WTC11 (cell line): ENCODE measurements at places on chromosomes 16 and 17.

- no peak for DNase-seq
- H3K4me1 ChIP-seq: no peaks in the 10 kb centered on the region
- H3K36me3 ChIP-seq: no peaks in the 10 kb centered on the region
- H3K27ac ChIP-seq: no peak overlapping the region
- H3K27me3 ChIP-seq: no peaks in the 10 kb centered on the region
These were observed 179.4 kb downstream of the BANP start for GRCh38 chr16:88130681-88131080.

- DNase-seq: no peak
- H3K36me3 ChIP-seq: no peaks in the 10 kb centered on the region
- no peak overlapping the region for H3K4me3 ChIP-seq
- no peak overlapping the region for H3K27ac ChIP-seq
- H3K4me1 ChIP-seq: peaks cover 12% of the 10 kb centered on the region
- H3K27me3 ChIP-seq: no peaks in the 10 kb centered on the region; the same call in 1 of the 2 replicates
These were observed 82.8 kb downstream of the MYH13 start for GRCh38 chr17:10290041-10290440.

- peaks cover 24% of the 10 kb centered on the region for H3K36me3 ChIP-seq
- H3K4me3 ChIP-seq: no peak overlapping the region
- no peak for DNase-seq
- H3K27ac ChIP-seq: no peak overlapping the region
- peaks cover 25% of the 10 kb centered on the region for H3K4me1 ChIP-seq
- H3K27me3 ChIP-seq: peaks cover 2% of the 10 kb centered on the region
These were observed 37.6 kb downstream of the RNF112 start for GRCh38 chr17:19448341-19449268.

GRCh38 chr16:82630219-82630618 lies 3.5 kb downstream of the CDH13 start:
- no peak overlapping the region for H3K27ac ChIP-seq
- no peaks in the 10 kb centered on the region for H3K36me3 ChIP-seq
- DNase-seq: no peak
- peaks cover 48% of the 10 kb centered on the region for H3K27me3 ChIP-seq

DNA sequence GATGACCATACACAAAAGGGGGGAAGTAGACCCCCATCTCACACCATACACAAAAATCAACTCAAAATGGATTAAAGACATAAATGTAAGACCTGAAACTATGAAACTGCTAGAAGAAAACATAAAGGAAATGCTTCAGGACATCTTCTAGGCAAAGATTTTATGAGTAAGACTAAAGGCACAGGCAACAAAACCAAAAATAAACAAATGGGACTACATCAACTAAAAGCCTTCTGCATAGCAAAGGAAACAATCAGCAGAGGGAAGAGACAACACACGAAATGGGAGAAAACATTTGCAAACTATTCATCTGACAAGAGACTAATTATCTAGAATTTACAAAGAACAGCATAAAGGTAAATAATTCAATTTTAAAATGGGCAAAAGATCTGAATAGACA lies 152.1 kb downstream of the AXIN2 start:
- H3K27ac ChIP-seq: no peak overlapping the region
- no peak overlapping the region for H3K4me3 ChIP-seq
- no peak for DNase-seq
- no peaks in the 10 kb centered on the region for H3K36me3 ChIP-seq
- no peaks in the 10 kb centered on the region for H3K4me1 ChIP-seq

DNA sequence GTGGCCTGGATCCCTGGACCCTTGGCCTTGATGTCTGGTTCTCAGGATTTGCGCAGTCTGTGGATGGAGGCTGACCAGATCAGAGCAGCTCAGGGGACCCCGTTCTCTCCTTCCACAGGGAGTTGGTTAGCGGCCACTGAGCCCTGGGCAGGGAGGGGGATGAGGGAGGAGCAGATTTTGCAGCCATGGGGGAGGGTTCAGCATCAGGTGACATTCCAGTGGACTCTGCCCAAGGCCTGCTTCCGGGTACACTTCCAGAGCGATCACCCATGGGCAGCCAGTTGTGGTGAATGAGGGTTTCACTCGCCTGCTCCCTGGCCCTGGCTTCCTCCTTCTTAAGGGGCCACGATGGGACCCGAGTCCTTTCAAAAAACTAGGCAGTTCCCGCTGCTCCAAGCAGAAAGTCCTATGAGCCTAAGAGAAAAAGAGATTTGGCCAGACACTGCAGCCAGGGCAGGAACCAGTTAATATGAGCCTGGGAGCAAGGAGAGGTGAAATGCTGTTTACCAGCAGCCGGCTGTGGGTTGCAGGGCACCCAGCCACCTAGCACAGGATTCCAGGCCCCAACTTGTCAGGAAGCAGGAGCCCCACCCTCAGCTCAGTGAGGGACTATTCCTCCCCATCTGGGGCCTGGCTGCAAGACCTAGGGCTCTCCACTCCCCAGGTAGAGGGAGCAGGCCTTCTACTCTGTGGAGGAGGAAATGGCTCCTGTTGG lies 4.7 kb upstream of the GPRC5C start:
- H3K4me3 ChIP-seq: no peak overlapping the region
- H3K27me3 ChIP-seq: peaks cover 25% of the 10 kb centered on the region
- H3K27ac ChIP-seq: no peak overlapping the region
- H3K36me3 ChIP-seq: no peaks in the 10 kb centered on the region

DNA sequence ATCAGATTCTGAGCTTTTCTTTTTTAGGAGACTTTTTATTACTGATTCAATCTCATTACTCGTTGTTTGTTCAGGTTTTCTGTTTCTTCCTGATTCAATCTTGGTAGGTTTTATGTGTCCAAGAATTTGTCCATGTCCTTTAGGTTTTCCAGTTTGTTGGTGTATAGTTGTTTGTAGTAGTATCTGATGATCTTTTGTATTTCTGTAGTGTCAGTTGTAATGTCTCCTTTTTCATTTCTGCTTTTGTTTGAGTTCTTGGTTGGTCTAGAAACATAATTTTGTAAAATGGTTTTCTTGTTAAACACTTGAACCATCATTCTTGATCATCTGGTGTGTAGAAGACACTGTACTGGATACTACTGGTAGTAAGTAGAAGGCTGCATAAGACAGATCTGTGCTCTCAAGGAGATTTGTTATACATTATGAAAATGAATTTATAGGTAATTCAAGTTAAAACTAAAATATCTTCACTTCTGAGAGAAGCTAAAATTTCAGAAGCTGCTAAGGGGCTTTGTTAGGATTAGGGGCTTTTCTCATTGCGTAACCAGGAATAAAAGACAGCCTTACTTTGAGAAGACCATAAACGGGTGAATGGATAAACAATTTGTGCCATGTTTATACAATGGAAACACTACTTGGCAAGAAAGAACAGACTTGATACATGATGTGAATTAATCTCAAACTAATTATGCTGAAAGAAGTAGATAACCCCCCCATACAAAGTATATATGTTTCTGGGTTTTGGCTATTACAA lies 44.0 kb downstream of the NSRP1 start:
- no peak overlapping the region for H3K4me3 ChIP-seq
- DNase-seq: no peak
- peak overlapping the region; percentile 1; the same call in 1 of the 2 replicates for H3K27ac ChIP-seq
- H3K27me3 ChIP-seq: no peaks in the 10 kb centered on the region
- H3K36me3 ChIP-seq: peaks cover 31% of the 10 kb centered on the region

- no peaks in the 10 kb centered on the region for H3K36me3 ChIP-seq
- no peak overlapping the region for H3K27ac ChIP-seq
- no peaks in the 10 kb centered on the region for H3K4me1 ChIP-seq
- no peak for DNase-seq
These were observed 167.6 kb upstream of the FAM20A start for GRCh38 chr17:68768804-68769203.

- H3K4me1 ChIP-seq: peaks cover 24% of the 10 kb centered on the region
- H3K27ac ChIP-seq: peak overlapping the region; percentile 16; the same call in 1 of the 2 replicates
- H3K4me3 ChIP-seq: no peak overlapping the region
- H3K27me3 ChIP-seq: peaks cover 9% of the 10 kb centered on the region; the same call in 1 of the 2 replicates
- no peaks in the 10 kb centered on the region for H3K36me3 ChIP-seq
- no peak for DNase-seq
These were observed 10.2 kb downstream of the DPEP1 start for GRCh38 chr16:89623511-89624261.

DNA sequence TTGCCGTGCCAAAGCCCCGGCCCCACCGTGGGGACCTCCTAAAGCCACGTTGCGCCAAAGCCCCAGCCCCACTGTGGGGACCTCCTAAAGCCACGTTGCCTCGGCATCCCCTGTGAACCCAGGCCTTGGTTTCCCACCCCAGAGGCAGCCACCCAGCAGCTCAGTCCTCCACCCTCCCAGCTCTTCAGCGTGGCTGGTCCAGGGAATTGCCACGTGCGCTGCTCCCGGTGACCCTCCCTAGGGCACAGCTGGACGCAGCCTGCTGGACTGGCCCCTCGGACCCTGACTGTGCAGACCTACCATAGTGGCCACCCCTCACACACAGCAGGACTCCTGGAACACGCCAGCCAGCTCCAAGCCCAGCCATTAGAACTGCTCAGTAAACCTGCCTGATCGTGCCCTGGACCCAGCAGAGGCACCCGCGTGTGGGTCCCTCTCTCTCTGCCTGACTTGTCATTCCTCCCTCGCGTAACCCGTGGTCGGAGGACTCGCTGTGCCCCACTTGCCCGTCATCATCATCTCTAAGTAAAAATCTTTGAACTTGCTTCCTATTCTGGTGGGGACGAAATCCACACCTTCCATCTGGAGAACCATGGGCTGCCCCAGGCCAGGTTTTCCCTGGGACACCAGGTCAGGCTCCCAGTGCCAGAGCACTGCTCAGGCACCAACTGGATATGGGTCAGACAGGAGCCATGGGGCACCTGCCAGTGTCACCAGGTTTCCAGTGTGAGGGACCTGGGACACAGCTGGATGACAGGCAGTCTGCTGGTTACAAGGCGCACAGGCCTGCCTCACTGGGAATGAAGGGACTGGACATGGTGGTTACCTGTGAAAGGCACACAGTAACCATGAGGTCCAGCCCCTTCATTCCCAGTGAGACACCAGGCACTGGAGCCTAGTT lies 5.6 kb downstream of the CIAO3 start:
- no peaks in the 10 kb centered on the region for H3K27me3 ChIP-seq
- peaks cover 14% of the 10 kb centered on the region for H3K4me1 ChIP-seq
- no peak overlapping the region for H3K27ac ChIP-seq
- DNase-seq: no peak

GRCh38 chr16:52755396-52755795 lies 208.5 kb upstream of the TOX3 start:
- DNase-seq: no peak
- H3K4me3 ChIP-seq: no peak overlapping the region
- H3K27ac ChIP-seq: no peak overlapping the region
- H3K4me1 ChIP-seq: peaks cover 9% of the 10 kb centered on the region; the same call in 1 of the 2 replicates

GRCh38 chr16:727291-727977 lies 528 bp downstream of the HAGHL start:
- no peak for DNase-seq
- peaks cover 2% of the 10 kb centered on the region; the same call in 1 of the 2 replicates for H3K27me3 ChIP-seq
- peak overlapping the region; percentile 54 for H3K4me3 ChIP-seq
- no peak overlapping the region for H3K27ac ChIP-seq

- no peaks in the 10 kb centered on the region; the same call in 1 of the 2 replicates for H3K27me3 ChIP-seq
- H3K4me3 ChIP-seq: no peak overlapping the region
- no peak overlapping the region for H3K27ac ChIP-seq
- no peaks in the 10 kb centered on the region for H3K4me1 ChIP-seq
These were observed 3.8 kb upstream of the SLC47A2 start for GRCh38 chr17:19720210-19720475.

DNA sequence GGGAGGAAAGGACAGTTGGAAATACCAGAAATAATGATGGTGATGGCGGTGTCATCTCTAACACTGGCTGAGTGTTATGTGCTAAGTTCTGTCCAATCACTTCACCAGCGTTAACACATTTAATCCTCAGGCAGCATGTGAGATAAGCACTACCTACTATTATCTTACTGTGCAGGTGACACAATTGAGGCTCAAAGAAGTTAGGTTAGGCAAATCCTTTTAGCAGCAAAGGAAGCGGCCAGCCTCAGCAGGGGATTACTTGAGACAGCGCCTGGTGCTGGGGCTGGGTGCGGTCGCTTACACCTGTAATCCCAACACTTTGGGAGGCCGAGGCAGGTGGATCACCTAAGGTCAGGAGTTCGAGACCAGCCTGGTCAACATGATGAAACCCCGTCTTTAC lies 18.7 kb upstream of the DHX8 start:
- no peak for DNase-seq
- H3K36me3 ChIP-seq: no peaks in the 10 kb centered on the region

DNA sequence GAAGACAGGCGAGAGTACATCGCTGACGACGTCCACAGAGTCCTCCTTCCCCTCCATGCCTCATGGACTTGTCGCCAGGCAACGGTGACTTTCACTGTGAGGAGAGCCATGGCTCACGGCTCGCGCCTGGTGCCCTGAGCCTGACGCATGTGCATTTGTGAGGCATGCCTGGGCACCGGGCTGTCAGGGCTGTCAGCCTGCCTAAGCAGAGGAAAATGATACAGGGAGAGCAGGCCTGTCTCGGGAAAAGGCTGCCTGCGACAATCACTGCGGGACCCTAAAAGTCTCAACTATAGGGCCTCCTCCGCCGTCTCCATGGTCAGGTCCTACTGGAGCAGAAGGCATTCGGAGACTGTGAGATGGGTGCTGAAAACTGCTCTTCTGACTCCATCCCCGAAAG lies 135.5 kb upstream of the WSB1 start:
- no peaks in the 10 kb centered on the region for H3K4me1 ChIP-seq
- DNase-seq: no peak
- H3K27ac ChIP-seq: no peak overlapping the region
- H3K27me3 ChIP-seq: peaks cover 12% of the 10 kb centered on the region; the same call in 1 of the 2 replicates

- H3K27me3 ChIP-seq: no peaks in the 10 kb centered on the region
- no peak overlapping the region for H3K27ac ChIP-seq
- H3K36me3 ChIP-seq: peaks cover 32% of the 10 kb centered on the region
- H3K4me3 ChIP-seq: no peak overlapping the region
- H3K4me1 ChIP-seq: peaks cover 17% of the 10 kb centered on the region
These were observed 6.0 kb downstream of the NKIRAS2 start for GRCh38 chr17:42025936-42026335.

DNA sequence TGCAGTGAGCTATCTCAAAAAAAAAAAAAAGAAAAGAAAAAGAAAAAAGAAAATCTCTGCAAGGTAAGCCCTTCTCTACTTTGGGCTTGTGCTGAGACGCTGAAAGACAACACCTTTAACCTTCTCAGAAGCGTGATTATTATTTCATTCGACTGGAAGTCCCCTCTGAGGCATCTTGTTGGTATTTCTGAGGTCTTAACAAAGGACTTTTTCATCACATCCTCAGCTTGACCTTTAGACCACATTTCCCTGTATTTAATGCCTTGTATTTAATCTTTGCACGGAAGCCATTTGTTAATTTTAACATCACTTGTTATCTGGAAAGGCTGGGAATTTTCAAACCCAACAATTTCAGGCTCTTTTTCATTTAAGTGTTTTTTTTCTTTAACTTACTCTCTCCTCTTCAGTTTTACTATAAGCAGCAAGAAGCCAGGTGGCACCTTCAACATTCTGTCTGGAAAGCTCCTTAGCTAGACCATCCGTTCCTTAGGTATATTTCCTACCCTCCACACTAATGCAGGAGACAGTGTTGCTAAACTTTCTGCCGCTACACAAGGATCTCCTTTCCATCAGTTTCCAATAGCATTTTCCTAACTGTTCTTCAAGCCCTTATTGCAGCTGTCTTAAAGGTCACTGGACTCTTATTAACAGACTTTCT lies 10.3 kb downstream of the KCTD13 start:
- no peaks in the 10 kb centered on the region for H3K27me3 ChIP-seq
- H3K4me3 ChIP-seq: no peak overlapping the region
- no peak for DNase-seq
- H3K4me1 ChIP-seq: peaks cover 5% of the 10 kb centered on the region
- peaks cover 7% of the 10 kb centered on the region for H3K36me3 ChIP-seq

GRCh38 chr17:77214328-77214727 lies 73.6 kb downstream of the SEC14L1 start:
- no peaks in the 10 kb centered on the region for H3K27me3 ChIP-seq
- no peak for DNase-seq
- no peak overlapping the region for H3K27ac ChIP-seq
- H3K4me1 ChIP-seq: peaks cover 4% of the 10 kb centered on the region
- H3K36me3 ChIP-seq: peaks cover 53% of the 10 kb centered on the region
